ENCODE measurements at places on chromosomes 16 and 17. TPM values are rescaled to one million over a fixed set of nuclear protein-coding genes. Genes with fewer than 3 reads are reported as not detected.

ZNF205 gene
- polyA plus RNA-seq = 15.5 TPM

MSLN gene
- polyA plus RNA-seq = 12.5 TPM

CCDC144A gene
- polyA plus RNA-seq = 15.3 TPM

HBQ1 gene
- polyA plus RNA-seq = 1.6 TPM

GSG1L gene
- 0.88 TPM for polyA plus RNA-seq

OTOP2 gene
- not detected for polyA plus RNA-seq

CTRB2 gene
- polyA plus RNA-seq = not detected

PMFBP1 gene
- 5.8 TPM for polyA plus RNA-seq

TOM1L2 gene
- 52.2 TPM for polyA plus RNA-seq

DNA sequence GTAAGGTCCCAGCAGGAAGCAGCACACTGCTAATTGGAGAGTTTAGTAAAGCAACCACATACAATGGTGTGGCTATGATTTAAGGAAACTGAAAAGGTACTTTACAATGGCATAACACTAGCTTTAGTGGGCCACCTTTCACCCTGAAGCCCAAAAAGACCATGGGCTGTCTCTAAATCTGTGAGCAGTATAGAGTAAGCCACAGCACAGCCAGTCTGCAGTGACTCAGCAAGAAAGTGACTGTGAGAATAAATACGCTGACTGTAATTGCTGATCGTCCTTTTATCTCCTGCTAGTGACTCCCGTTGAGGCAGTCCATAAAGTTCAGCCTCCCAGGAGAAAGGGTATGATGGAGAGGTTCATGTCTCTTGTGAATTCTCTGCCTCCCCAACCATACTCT is 679.8 kb upstream of the KIF2B start:
- no peak for DNase-seq

DNA sequence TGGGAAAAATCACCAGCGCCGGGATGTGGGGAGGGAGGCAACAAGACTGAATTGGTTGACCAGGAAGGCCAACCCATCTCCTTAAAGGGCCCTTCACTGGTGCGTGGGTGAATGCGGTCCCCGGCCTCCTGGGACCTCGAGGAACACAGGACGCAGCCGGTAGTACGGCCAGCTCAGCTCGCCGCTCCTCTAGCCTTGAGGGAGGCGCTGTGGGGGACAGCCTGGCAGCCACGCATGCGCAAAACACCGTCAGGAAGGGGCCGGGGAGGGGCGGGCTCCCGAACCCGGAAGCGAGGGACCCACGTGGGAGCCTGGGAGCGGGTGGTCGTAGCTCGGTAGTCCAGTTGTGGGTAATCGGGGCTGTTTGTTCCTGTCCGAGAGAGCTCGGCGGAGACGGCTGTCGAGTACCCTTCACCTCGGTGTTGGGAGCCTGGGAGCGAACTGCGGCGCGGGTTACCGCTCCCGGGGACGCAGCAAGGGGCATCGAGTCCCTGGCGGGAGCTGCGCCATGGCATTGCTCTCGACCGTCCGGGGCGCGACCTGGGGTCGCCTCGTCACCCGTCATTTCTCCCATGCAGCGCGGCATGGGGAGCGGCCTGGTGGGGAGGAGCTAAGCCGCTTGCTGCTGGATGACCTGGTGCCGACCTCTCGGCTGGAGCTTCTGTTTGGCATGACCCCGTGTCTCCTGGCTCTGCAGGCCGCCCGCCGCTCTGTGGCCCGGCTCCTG is at the start of gene MRM1:
Gene MRM1, plus strand, starts transcription at position 281 of the 727 bp plus-strand sequence. Its CDS starts 228 bp downstream, at position 509.
- peak; percentile 91 for DNase-seq

- DNase-seq = no peak
These were observed 2274.0 kb downstream of the TP53TG3F start for GRCh38 chr16:35733278-35733965.

DNA sequence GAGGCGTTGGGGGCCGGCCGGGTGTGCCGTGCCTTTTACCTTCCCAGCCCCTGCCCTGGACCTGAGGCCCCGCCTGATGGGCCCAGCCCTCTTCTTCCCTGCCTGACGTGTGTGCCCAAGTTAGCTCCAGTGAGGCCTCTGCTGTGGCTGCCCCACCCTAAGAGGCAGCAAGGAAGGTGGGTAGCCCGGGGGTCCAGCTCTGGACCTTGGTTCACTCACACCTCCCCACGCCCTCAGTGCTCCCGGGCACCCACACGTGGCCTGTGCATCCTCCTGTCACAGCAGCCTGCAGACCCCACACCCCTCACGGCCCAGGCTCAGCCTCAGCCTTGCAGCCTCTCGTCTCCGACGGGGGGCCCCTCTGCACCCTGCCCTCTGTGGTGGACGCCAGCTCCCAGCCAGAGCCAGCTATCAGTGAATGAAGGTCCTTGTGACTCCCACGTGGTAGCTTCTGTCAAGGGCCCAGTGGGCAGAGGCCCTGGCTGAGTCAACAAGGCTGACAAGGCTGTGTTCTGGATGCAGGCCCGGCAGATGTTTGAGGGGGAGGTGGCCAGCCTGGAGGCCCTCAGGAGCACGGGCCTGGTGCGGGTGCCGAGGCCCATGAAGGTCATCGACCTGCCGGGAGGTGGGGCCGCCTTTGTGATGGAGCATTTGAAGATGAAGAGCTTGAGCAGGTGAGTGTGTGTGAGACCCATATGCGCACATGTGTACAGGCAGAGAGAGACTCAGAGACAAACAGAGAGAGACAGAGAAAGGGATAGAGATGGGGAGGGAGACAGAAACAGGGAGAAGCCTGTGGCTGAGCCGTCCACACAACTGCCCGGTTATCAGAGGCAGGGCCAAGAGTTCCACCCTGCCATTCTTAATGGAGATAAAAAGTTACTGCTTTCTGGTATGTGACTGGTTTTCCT is 2.8 kb downstream of the FN3K start:
- no peak for DNase-seq

DNA sequence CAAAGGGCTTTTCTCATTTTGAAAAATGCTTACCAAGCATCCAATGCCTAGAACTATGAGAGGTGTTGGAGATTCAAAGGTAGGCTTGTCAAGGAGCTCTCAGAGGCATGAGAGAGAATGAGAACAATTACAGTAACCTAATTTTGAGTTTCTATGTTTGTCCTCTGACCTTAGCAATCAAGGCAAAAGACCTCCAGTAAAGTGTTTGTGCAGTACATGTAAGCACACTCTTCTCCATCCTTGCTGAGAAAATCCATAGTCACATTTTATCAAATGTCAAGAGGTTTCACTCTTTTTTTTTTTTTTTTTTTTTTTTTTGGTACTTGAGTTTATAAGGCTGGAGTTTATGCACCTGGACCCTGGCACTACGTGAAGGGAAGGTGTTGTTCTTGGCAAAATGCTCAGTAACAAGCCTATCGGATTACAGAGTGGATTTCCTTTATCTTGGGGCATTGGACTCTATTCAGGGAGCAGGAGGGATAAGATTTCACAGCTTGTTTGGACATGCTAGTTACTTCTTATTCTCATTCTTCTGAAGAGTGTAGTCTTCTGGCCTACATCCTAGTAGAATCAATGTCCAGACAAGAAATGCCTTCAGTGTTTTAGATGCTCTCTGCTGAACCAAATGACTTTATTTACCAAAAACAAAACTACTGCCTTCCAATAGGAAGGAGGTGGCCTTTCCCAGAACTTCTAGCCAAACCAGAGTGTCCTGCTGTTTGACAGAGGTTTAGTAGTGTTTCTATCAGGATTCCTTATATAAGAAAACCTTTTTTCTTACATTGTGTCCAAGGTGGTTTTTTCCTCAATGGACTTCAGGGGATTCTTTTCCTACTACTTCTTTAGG is 21.9 kb downstream of the KCNJ2 start:
- peak; percentile 6 for DNase-seq

- no peak for DNase-seq
These were observed 12.5 kb downstream of the FAHD1 start for GRCh38 chr16:1839554-1839953.

DNA sequence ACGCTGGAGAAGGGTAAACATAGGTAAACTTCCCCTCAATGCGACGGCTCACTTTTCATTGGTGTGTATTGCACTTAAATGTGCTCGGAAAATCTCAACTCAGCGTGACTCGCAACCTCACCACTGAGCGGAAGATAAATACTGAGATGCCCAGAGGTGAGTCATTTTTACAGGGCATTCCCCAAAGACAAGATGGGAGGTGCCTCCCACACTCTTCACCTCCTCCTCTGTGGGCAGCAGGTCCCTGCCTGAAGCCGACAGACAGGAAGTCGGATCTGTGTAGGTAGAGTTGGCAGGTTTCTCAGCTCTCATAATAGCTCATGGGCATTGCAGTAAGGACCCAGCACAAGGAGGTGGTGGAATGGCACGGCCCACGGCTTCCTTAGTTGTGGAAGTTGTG is 274.6 kb upstream of the HSBP1 start:
- DNase-seq = no peak

GRCh38 chr16:7545251-7545650 is 212.6 kb downstream of the RBFOX1 start:
- DNase-seq = no peak

DNA sequence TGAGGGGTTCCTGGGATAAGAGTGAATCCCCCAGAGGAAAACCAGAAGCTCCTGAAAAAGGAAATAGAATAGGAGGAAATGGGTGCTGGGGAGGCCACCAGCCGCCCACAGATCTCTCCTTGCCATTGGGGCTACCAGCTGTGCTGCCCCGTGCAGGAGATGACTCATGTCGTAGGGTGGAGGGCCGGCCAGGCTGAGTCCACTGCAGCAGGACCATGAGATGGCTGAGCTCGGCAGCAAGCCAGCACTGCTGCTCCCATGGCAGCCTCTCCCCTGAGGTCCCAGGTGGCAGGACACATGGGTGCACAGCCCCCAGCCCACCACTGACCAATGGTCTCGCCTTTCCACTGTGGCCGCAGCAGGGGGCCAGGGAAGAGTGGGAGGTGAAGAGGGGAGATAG is 95.5 kb downstream of the GNAO1 start:
- no peak for DNase-seq

DNA sequence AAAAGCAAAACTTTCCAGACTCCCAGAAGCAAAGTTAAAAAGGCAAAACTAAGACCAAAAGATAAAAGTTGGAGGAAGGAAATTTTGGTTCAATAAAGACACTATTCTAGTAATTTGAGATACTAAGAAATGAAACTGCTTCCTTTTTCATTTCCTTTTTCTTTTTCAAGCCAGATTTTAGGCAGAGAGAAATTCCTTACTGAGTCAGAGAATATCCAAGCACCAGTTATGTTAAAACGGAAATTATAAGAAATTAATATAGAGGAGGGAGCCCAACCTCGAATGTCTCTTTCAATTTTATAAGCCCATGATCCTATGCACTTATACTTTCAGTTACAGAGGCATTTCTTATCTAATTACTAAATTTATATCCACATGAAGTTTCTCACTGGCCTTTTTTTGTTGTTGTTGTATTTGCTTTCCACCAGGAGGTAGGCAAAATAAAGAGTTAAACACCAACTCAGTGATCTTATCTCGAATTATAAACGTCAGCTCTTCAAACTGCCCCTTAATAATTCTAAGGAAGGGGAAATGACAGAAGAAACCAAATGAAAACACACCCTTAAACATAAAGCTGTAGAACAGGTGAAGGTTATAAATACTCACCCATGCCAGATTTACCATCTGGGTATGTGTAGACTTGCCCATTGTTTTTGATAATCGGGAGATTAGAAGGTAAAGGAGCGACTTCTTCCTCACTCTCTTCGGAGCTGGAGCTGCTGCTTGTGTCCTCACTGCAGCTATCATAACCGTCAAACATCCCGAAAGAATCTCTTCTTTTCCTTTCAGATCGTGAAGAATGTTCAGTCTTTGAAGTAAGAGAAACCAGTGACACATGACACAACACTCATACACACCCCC is 35.2 kb downstream of the MBTD1 start:
- DNase-seq = no peak

GRCh38 chr16:51535591-51535990 is 384.5 kb upstream of the SALL1 start:
- DNase-seq = no peak

- DNase-seq = peak; percentile 38
These were observed 59.0 kb downstream of the TANGO6 start for GRCh38 chr16:68902003-68902968.

DNA sequence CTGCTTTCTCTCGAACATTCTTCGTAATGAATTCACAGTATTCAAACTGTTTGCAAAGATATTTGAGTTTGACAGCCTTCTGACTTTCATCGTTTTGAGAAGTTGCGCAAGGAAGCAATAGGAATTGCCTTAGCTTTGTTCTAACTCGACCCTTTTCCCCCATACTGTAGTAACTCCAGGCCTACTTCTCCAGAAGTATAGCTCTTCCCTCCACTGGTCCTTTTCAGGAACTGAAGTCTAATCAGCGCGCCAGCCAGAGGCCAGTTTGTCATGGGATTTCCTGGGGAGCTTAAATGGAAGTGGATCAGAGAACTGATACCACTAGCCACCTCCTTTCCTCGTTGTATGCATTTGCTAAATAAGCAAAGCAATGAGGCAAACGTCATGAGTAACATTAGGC is 27.9 kb downstream of the CDR2 start:
- DNase-seq = no peak

- no peak for DNase-seq
These were observed 13.1 kb downstream of the CCR7 start for GRCh38 chr17:40551879-40552768.

GRCh38 chr17:47279062-47279801 is 25.6 kb downstream of the ITGB3 start:
- DNase-seq = peak; percentile 51

- no peak for DNase-seq
These were observed 71.7 kb downstream of the C16orf95 start for GRCh38 chr16:87245511-87245910.
